ENCODE measurements at places on chromosomes 6 and 20. TPM values are rescaled to one million over a fixed set of nuclear protein-coding genes. Genes with fewer than 3 reads are reported as not detected.

Gene RSPO3
- not detected for total RNA-seq

Gene RBM24
- not detected for total RNA-seq

Gene DYNLT1
- 103 TPM for total RNA-seq

Gene RTF2
- total RNA-seq: 113 TPM

Gene ACTL10
- total RNA-seq: 3.7 TPM

Gene PAK5
- not detected for total RNA-seq

Gene PRICKLE4
- not detected for total RNA-seq

Gene MYBL2
- total RNA-seq: 95.1 TPM

Gene RAB44
- total RNA-seq: 0.10 TPM

Gene EYA2
- total RNA-seq: not detected

Gene LY6G6C
- not detected for total RNA-seq

DNA sequence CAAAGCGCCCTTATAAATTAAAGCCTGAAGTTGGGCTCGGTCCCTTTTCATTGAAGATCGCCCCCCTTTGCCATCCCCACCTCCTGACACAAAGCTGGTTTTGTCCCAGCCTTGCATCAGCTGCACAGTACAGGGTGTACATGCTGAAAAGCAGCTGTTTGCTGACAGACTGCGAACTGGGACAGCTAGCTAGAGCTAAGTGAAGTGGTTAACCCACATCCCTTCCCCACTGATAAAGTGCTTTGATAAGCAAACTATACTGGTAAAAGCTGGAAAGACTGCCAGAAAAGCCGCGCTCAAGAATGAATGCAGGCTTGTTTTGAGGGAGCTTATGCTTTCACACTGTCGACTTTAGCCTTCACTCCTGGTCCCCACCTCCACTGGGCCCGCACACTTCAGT, 207.3 kb downstream of the GMDS start:
- DNase-seq: peak; percentile 47

DNA sequence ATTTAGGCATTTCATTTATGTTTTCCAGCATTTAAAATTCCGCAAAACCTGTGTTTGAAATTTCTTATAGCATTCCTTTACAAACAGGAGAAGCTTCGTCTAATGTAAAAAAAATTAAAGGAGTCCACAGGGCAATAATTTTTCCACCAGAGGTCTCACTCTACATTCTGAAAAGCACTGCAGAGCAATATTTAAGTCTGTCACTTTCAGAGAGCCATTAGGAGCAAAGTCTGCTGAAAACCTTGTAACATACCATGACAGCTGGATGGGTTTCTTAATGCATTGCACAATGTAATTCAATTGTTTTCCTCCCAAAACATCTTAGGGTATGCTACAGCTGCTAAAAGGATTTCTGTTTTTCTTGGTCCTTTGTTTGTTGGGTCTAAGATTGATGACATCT, 18.0 kb downstream of the BAG2 start:
- DNase-seq: no peak

- DNase-seq: no peak
Measured at GRCh38 chr20:63808964-63809674, 21.9 kb downstream of the ZBTB46 start.

- DNase-seq: no peak
Measured at GRCh38 chr6:68728159-68728979, 93.3 kb downstream of the ADGRB3 start.

DNA sequence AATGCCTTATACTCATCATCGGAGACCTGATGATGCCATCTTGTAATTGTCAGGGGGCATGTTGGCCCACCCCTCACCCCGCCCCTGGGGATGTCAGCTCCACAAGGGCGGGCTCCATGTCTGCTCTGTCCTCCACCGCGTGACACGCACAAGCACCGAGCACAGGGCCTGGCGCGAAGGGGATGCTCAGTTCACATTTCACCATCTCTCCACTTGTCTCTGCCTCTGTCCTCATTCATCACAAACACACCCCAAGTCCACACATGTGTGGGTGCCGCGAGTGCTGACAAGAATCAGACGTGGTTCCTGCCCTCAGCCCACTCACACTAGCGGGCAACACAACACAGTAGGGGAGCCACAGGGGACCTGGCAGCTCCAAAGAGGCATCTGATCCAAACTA, 151.2 kb upstream of the PTPN1 start:
- DNase-seq: no peak

DNA sequence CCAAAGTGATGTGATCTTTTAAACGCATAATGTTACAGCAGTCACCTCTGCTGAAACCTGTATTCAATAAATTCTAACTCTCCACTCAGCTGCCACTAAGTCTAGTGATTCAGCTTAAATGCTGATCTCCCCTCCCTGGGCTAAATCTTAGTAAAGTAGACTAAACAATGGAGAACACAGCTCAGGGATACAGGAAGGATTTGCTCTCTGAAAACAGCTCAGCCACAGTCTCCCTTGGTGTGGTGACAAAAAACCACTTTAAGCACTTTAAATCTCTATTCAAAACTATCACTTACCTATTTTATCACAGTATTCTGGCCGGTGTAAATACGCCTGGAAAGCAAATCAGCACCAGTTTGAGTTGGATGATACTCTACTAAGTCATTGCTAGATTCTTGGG, 130.6 kb downstream of the RFX6 start:
- no peak for DNase-seq

DNA sequence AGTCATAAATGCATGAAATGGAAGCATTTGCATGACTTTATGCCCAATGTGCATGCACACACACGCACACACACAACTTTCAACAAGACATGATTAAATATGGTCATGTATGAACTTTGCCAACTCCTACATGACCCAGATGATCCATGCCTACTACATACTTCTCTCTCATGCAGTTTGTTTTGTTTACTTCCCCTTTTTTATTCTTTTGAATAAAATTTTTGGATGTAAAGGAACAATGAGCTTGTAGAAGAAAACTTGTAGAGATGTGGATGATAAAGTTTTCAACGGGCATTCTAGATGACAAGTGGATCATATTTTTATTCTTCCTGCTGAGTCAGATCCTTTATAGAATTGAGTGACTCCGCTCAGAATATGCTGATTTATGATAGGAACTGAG, 50.8 kb upstream of the AIG1 start:
- no peak for DNase-seq

GRCh38 chr6:2589171-2589661, 161.5 kb downstream of the MYLK4 start:
- no peak for DNase-seq

- DNase-seq: no peak
Measured at GRCh38 chr6:79334674-79335073, 100.2 kb upstream of the HMGN3 start.

- no peak for DNase-seq
Measured at GRCh38 chr20:63471981-63472831, at the start of gene KCNQ2. KCNQ2 (minus strand) TSS chr20:63472655; CDS start chr20:63472463, 192 bp downstream.

GRCh38 chr20:41138475-41139226, 1.3 kb downstream of the PLCG1 start:
- DNase-seq: peak; percentile 37

GRCh38 chr6:85432554-85432953, 17.3 kb upstream of the NT5E start:
- no peak for DNase-seq

DNA sequence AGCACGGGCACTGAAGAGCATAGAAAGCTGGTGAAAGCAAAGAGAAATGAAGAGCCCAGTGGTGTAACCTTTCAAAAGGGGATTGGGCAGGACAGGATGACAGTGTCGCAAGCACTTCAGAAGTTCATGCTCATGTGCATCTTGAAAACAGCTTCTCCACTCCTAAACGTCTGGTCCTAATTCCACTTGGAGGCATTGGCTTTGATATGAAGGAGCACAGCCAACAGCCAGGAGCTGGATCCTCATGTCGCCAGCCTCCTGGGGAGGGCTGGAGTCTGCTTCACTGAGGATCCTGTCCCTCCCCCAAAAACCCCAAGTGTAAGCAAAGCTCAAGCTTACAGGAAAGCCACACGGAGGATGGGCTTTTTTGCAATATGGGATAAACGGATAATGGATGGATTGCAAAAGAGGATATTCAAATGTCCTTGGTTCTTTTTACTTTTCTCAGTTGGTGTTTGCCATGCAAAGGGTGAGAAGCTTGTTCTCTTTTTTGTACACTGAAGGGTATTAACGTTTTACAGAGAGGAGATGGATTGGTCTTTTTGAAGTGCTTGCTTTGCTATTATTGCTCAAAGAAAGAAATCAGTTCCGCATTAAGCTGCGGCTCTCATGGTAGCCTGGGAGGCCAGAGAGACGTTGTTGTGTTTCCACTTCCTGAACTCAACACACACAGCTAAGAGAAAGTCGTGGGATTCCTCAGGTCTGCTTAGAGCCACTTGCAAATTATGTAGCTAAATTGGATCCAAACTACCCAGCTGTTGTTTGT, 92.2 kb downstream of the SIM1 start:
- no peak for DNase-seq

GRCh38 chr20:11217326-11218172, 543.8 kb upstream of the JAG1 start:
- DNase-seq: no peak

- no peak for DNase-seq
Measured at GRCh38 chr20:24718277-24718676, 230.8 kb upstream of the CST7 start.

All from activated T-helper 1 cell treated with anti-CD3 and anti-CD28 coated beads, Interleukin-12 subunit alpha, Interleukin-12 subunit beta, Interleukin-2, Interleukin-4 antibody, amounts not matched to agents 30 ng/mL and 10 ng/mL and 1 ng/mL, durations not matched to agents 14 hours and 24 hours and 36 hours (primary cell).